GM20000 (cell line): ENCODE measurements at places on chromosomes 5 and 9.
A peak's percentile ranks its signal among the peaks of the same experiment; 100 is the strongest.

GRCh38 chr5:75028090-75028489 lies 24.3 kb downstream of the GCNT4 start:
- DNase-seq: no peak

GRCh38 chr9:130327070-130327780 lies 61.7 kb downstream of the HMCN2 start:
- no peak for DNase-seq

GRCh38 chr9:103714992-103715391 lies 379.1 kb upstream of the SMC2 start:
- DNase-seq: no peak

- no peak for DNase-seq
Measured at GRCh38 chr9:18855656-18856055, 177.4 kb downstream of the SAXO1 start.

DNA sequence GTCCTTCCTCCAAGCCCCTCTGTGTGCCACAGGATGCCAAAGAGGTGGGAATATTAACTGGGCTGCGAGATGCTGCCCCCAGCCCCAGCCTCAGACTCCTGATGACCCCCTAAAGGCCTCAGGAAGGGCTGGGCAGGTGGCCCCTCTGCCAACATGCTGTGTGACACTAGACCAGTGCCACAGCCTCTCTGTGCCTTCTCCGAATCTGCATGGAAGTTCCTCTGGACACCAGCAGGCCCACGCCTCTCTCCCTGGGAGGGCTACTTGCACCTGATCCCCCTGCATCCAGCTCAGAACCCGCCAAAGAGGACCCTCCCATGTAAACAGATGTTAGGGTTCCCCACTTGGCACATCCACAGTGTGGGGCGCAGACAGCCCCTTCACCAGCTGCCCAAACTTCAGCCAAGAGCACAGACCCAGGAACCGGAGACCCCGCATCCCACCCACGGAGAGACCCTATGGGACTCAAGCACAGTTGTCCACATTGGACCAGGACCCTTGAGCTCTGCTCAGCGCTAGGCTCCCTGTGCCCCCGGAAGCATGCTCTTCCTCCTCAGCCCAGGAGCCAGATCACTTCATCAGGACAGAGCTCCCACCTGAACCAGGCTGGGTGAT lies 91.6 kb upstream of the LMX1B start:
- no peak for DNase-seq

GRCh38 chr5:34008802-34009201 lies 952 bp upstream of the AMACR start:
- DNase-seq: no peak

GRCh38 chr5:453725-454481 lies 10.9 kb downstream of the EXOC3 start:
- DNase-seq: no peak

- DNase-seq: no peak
Measured at GRCh38 chr9:37174247-37174646, 53.9 kb downstream of the ZCCHC7 start.

DNA sequence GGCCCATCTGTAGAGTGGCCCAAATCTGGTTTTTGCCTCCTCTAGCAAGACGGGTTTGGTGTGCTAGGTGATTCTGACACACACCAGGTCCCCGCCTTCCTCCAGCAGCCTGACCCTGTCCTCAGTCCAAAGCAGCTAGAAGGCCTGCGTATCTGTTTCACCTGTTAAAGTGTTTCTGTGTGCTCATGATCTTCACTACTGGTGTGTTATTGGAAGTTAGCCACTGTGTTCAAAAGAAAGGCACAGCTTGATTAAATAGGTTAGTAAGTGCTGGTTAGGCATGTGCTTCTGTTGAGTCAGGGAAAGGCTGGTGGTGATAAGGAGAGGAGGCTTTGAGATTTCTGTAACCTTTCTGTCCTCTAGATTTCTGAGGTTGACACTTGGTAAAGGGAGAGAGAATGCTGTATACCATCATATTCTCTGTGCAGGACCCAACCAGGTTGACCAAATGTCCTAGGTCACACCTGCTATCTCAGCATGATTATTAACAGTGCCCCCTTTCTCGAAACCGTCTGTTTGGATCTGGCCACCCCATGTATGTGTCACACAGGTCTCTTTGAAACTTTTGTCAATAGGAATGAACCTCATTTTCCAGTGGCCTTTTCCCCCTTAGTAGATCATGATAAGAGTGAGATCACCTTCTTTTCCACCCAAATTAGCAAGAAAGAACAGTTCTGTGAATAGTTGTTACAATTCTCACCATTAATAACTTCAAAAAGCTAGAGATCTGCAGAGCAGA lies 58.8 kb downstream of the ARHGAP26 start:
- DNase-seq: no peak

DNA sequence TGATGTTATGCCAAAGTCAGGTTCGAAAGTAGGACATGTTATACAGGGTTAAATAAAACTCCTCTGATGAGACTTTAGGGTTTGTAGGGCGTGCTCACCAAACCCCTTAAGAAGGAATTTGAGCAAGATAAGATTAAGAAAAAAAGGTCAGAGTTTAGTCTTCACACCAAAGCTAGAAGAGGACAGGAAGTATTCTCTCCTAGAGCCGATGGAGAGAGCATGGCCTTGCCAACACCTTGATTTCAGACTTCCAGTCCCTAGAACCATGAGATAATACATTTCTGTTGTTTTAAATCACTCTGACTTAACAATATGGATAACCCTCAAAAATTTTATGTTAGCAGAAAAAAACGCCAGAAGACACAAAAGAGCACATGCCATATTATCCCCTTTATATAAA lies 16.3 kb upstream of the PLCXD3 start:
- no peak for DNase-seq

DNA sequence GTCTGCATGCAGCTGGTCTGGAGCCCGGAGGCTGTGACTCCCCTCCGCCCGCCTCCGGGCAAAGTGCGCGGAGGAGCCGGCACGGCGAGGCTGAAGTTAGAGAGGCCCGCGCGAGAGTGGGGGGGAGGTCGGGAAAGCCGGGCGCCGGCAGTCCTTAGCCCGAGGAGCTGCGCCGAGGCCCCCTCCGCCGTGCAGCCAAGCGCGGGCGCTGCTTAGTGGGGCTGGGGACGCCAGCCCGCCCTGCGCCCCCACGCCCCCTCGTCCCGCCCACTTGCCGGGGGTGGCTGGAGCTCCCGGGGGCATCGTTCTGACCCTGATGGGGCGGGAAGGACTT lies 403 bp downstream of the NINJ1 start:
- DNase-seq: peak; percentile 88

- DNase-seq: no peak
Measured at GRCh38 chr9:137211532-137211931, 6.0 kb downstream of the NDOR1 start.

DNA sequence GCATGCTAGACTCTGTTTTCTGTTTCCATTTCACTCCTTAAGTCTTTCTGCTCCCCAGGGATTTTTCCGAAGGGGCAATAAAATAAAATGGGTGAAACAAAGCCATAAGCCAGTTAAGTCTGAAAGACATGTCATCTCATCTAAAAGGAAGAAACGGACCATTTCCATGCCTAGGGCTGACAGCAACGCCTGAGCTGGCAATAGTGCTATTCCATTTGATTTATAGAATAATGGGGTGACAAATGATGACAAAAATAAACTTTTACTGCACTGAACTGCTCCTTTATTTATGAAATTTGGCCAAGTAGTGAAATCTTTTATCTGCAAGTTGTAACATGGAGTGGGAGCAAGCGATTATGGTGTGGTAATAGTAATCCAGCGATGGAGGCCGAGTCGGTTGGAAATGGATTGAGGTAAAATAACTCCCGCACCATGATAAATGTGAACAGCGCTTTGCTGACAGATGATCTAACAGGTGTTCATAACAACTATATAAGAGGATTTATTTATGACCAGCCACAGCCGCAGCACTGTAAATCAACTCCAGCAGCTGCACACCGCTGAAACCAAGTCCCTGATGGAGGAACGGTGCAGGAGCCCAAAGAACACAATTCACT lies 219.8 kb upstream of the TBCA start:
- DNase-seq: no peak

DNA sequence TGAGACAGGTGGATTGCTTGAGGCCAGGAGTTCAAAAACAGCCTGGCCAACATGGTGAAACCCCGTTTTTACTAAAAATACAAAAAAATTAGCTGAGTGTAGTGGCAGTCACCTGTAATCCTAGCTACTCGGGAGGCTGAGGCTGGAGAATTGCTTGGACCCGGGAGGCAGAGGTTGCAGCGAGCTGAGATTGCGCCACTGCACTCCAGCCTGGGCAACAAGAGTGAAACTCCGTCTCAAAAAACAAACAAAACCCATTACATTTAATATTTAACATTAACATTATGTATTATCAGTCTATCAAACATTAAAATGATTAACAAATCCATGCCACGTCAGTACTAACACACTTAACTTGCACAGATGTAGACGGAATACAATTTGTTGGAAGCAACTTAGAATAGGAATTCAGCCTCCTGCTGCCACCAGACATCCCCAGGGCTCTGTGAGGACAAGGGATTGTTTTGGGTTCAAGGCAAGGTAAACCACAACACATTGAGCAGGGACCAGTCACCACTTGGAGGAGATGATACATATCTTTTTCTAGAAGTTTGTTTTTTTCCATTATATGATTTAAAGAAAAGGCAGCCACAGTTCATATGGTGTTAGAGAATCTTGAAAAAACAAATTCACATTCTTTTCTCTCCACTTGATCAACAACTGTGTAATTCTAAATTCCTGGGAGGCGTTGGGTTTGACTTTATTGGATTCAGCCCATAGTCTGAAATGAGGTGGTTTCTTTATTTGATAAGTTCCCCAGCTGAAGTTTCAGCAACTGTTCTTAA lies 104.1 kb upstream of the BASP1 start:
- no peak for DNase-seq

DNA sequence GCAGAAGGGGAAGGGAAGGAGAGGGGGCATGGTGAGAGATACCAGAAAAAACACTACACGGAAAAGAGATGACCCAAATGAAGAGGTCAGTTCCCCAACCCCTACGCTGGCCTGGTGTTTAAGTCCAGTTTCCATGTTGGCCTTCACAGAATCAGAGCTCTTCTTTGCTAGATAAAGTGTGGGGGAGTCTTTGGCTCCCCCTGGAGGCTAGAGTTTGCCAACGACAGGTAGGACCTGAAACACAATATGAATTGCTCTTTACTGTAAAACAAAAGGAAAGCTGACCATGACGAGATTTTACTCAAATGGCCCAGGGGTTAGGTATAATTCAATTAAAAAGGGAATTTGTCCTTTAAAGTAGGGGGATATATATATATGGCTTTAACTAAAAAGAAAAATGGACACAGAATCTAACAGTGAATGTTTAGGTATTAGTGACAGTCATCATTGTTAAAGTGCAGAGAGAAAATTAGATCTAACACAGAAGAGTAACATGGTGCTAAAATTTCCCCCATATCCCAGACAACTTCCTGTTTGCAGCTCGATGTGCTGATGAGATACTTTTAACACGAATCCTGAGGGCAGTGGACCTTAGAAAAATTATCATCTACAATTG lies 92.0 kb downstream of the SV2C start:
- peak; percentile 91 for DNase-seq

DNA sequence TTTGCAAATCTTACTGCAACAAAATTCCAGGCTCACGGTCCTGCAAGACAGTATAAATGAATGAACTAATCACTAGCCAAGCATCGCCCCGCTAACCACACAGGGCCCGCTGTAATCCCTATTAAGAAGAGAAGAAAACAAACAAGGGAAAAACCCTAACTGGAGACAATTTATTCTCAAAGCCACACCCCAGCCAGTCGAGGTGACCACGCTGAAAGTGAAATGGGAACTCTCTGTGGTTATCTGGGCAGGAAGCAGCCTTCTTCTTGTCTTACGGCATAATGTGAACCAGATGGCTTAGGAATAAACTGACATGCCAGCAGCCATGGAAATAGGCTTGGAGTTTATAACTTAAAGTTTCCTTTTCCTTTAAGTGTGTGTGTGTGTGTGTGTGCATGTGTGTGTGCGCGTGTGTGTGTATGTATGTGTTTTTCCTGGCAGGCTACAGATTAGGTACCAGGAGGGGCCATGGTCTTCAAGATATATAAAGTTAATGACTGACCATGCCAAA lies 120.2 kb downstream of the SEMA6A start:
- peak; percentile 77 for DNase-seq

GRCh38 chr9:104772714-104773510 lies 9.0 kb downstream of the NIPSNAP3B start:
- DNase-seq: no peak

GRCh38 chr5:150489360-150490295 lies 18.3 kb upstream of the NDST1 start:
- peak; percentile 86 for DNase-seq

- no peak for DNase-seq
Measured at GRCh38 chr9:129839324-129840023, 4.2 kb downstream of the USP20 start.

DNA sequence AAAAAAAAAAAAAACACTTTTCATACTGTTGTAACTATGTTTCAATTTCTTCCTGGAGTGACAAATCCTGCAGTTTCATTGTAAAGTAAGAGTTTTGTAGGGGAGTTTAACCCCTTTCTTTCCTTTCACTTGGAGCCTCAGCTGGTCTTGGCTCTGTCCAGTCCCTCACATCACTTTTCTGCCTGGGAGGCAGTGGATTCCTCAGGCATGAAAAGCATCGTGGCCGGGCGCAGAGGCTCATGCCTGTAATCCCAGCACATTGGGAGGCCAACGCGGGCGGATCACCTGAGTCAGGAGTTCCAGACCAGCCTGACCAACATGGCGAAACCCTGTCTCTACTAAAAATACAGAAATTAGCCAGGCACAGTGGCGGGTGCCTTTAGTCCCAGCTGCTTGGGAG lies 45.6 kb upstream of the MYO10 start:
- no peak for DNase-seq

- no peak for DNase-seq
Measured at GRCh38 chr5:138622051-138622450, 46.9 kb upstream of the HSPA9 start.

- no peak for DNase-seq
Measured at GRCh38 chr9:71209890-71210289, 88.5 kb upstream of the TRPM3 start.

DNA sequence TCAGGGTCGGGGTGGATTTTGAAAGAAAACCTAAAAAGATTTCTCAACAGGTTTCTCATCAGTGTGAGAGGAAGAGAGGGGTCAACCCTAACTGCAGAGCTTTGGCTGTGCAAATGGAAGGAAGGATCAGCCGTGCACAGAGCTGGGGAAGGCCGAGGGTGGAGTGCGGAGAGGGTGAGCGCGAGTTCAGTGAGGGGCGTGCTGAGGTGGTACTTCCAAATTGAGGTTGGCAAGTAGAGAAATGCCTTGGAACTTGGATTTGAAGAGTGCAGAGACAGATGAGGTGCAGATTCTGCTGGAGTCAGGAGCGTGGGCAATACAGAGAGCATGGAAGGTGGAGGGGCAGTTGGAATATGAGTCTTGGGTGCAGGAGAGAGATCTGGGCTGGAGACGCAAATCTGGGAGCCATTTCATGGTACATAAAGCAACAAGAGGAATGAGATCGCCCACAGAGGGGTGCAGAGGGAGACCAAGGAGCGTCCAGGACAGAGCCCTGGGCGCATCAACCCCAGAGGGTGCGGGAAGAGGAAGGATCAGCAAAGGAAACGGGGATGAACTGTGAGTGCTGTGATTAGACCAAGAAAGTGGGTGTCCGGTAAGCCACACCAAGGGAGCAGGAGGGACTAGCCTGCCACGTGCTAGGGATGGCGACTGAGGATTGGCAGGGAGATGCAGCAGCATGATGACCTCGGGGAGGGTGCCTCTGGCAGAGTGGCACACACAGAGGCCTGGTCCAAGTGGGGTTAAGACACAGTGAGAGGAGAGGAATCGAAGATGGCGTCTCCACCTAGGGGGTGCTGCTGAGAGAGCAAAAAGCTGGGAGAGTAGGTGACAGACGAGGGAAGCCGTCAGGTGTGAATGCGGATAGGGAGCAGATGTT lies 105.8 kb downstream of the ADAMTS2 start:
- no peak for DNase-seq

GRCh38 chr9:137619240-137620047 lies 639 bp downstream of the EHMT1 start:
- peak; percentile 75 for DNase-seq

- peak; percentile 34 for DNase-seq
Measured at GRCh38 chr5:138372225-138372624, 19.7 kb downstream of the KDM3B start.
